Activated T-cell treated with anti-CD3 and anti-CD28 coated beads, Interleukin-2, amount 50 U/mL, for 4 hours (primary cell): ENCODE measurements at places on chromosomes 1 and 21.

- DNase-seq, result no peak
Observed at GRCh38 chr1:83912876-83913275, 86.1 kb downstream of the TTLL7 start.

DNA sequence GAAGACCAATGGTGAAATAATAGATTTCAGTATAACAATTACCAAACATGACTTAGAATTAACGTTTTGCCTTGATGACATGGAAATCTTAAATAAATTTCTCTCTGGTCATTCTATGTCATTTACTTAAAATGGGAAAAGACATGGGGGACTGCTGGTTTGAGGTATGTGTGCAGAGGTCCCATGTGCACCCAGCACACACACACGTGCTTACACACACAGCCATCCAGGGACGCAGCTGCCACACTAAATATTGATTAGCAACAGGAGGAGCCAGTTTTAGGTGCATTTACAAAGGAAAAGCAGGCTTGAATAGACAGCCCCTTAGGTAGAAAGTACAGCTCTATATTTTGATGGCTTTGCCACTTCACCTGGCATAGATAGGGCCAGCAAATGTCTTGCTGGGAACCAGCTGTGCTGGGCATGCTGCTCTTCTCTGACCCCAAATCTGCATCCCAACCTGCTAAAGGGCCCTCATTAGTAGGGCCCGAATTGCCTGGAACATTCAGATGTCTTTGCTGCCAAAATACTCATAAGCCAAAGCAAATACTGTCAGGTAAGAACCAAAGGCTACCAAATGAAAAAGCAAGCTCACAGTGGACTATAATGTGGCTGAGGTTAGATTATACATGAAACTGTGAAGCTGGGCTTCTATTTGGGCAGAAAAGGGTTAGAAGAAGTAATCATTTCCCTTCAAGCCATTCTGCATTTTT, 399.9 kb downstream of the HHAT start:
- DNase-seq, result no peak

DNA sequence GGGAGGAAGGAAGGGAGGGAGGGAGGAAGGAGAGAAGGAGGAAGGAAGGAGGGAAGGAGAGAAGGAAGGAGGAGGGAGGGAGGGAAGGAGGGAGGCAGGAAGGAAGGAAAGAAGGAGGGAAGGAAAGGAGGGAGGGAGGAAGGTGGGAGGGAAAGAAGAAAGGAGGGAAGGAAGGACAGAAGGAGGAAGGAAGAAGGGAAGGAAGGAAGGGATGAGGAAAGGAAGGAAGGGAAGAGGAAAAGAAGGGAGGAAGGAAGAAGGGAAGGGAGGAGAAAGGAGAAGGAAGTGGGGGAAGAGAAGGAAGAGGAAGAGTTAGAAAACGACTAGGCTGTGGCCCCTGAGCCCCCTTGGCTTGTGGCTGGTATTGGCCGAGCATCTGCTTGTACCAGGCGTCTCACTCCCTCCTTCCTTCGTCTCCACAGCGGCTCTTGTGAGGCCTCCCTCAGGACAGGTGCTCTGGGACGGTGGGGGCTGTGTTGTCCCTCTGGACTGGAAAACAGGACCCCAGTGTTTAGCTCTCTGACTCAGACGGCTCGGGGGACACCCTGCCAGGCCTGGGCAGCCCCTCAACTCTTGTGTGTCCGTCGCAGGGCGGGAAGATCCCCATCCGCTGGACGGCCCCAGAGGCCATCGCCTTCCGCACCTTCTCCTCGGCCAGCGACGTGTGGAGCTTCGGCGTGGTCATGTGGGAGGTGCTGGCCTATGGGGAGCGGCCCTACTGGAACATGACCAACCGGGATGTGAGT, 36.2 kb upstream of the C1QA start:
- DNase-seq, result no peak

DNA sequence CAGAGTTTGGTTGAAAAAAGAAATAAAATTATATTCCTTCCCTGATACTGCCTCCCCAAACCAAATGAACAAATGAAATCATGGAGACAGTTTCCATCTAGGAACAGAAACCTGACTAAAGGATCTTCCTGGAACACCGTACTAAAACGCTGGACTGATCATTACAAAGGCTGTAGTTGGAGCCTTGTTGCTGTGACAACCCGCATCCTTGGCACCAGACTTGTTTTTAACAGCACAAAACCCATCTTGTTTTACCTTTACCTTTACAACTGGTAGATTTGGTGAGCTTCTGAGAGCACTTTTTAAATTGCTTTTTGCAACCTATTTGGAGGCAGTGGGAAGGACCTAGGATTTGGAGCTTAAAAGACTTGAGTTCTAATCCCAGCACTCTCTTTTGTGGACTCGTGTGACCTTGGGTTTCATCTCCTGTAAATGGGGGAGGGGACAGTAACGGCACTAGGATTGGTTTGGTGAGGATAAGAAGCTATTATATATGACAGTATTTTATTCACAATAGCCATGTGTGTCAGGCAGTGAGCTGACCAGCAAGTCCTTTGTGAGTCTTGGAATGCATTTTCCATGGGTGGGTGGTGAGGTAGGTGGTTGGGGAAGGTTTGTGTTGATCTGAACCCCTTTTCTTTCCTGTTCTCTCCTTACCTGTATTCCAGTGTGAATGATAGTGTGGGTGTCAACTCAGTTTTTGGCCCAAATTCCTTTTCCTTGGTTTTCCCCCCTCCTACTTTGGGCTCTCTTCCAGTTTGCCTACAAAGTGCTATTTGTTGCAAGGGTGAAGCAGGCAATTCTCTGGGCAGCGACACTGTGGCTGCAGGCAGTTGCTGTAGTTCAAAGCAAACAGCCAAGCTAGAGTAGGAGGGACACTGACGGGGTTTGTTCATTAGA, 12.6 kb downstream of the LRRC8D start:
- DNase-seq, result no peak

GRCh38 chr1:150925080-150925479, 1.1 kb upstream of the SETDB1 start:
- DNase-seq, result no peak
